T-cell (primary cell): ENCODE measurements at places on chromosomes 5 and 9. TPM values are rescaled to one million over a fixed set of nuclear protein-coding genes. Genes with fewer than 3 reads are reported as not detected.

Gene GPR150
- total RNA-seq: 2.1 TPM

Gene CENPK
- total RNA-seq: 50.5 TPM

DNA sequence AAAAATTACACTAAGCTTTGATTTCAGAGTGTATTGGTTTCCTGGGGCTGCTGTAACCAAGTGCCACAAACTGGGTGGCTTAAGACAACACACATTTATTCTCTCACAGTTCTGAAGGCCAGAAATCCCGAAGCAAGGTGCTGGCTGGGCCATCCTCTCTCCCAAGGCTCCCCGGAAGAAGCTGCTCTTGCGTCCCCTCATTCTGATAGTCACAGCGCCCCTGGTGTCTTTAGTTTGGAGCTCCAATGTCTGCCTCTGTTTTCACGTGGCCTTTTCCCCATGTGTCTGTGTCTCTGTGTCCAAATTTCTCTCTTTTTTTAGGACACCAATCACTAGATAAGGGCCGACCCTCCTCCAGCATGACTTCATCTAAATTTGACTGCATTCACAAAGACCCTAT lies 56.7 kb downstream of the ROPN1L start:
- H3K27ac ChIP-seq: no peak overlapping the region
- no peaks in the 10 kb centered on the region for H3K4me1 ChIP-seq
- H3K36me3 ChIP-seq: no peaks in the 10 kb centered on the region
- no peaks in the 10 kb centered on the region for H3K27me3 ChIP-seq
- no peak overlapping the region for H3K4me3 ChIP-seq

- no peak within 1 kb of the TSS for H3K4me3 ChIP-seq
- H3K36me3 ChIP-seq: no peaks in the 10 kb centered on the region
- no peak for DNase-seq
- peaks cover 3% of the 10 kb centered on the region for H3K27me3 ChIP-seq
- H3K4me1 ChIP-seq: peaks cover 43% of the 10 kb centered on the region
These were observed at the start of gene CBY3 for GRCh38 chr5:179680780-179681401. Gene CBY3 (minus strand): TSS chr5:179681034. CDS start chr5:179680918, 116 bp downstream.

Gene PLCXD3
- not detected for total RNA-seq

Gene FOXD4
- total RNA-seq: not detected

DNA sequence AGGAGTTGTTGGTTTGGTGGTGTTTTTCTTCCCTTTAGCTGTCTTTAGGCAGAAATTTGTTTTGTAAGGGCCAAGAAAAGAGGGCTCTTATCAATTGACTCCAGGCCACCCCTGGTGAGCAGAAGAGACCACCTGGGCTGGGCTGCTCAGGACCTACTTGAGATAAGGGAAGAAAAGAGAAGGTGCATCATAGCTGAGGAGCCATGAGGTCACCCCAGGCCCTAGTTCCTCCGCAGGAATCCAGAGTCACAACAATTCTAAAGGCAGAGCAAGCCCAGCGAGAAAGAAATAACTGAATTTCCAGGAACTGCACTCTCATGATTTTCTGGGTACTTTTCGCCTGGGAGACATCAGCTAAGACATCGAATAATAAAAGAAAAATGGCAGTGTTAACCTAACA lies 34.9 kb downstream of the RFK start:
- no peak overlapping the region for H3K27ac ChIP-seq
- H3K36me3 ChIP-seq: no peaks in the 10 kb centered on the region
- H3K4me1 ChIP-seq: no peaks in the 10 kb centered on the region
- H3K4me3 ChIP-seq: no peak overlapping the region
- DNase-seq: no peak

GRCh38 chr5:14097998-14098471 lies 45.1 kb upstream of the TRIO start:
- H3K4me1 ChIP-seq: no peaks in the 10 kb centered on the region
- H3K4me3 ChIP-seq: no peak overlapping the region
- DNase-seq: no peak
- no peaks in the 10 kb centered on the region for H3K27me3 ChIP-seq
- H3K36me3 ChIP-seq: no peaks in the 10 kb centered on the region

DNA sequence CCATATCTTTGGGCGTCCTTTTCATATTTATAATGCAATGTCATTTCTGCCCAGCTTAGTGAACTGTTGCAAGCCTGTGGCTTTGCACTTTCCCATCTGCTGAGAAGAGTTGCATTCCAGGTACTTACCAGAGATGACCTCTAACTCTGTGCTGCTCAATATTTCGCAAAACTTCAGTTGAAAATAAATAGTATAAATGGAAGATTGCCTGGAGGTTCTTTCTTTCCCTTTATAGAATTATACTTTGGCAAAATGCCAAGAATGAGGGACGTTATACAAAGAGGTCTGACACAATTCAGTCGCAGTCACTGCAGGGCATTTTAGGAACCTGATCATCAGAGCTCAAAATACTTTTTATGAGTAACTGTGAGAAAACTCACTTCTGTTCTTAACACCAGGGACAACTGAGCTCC lies 18.9 kb upstream of the VLDLR start:
- no peaks in the 10 kb centered on the region for H3K36me3 ChIP-seq
- H3K4me3 ChIP-seq: no peak overlapping the region
- H3K4me1 ChIP-seq: no peaks in the 10 kb centered on the region

GRCh38 chr5:27026801-27027200 lies 11.6 kb downstream of the CDH9 start:
- no peaks in the 10 kb centered on the region for H3K36me3 ChIP-seq
- no peak overlapping the region for H3K4me3 ChIP-seq
- H3K27me3 ChIP-seq: no peaks in the 10 kb centered on the region
- DNase-seq: no peak

Gene GLRX
- total RNA-seq: 40.2 TPM

Gene PHF24
- not detected for total RNA-seq

Gene CACFD1
- 2.6 TPM for total RNA-seq

Gene HTR1A
- not detected for total RNA-seq

Gene PCDHB5
- total RNA-seq: not detected

GRCh38 chr9:135523521-135524129 lies 2.4 kb downstream of the LCN1 start:
- no peak overlapping the region for H3K27ac ChIP-seq
- DNase-seq: no peak
- no peaks in the 10 kb centered on the region for H3K36me3 ChIP-seq
- H3K4me3 ChIP-seq: no peak overlapping the region
- H3K4me1 ChIP-seq: no peaks in the 10 kb centered on the region
- H3K27me3 ChIP-seq: no peaks in the 10 kb centered on the region

Gene LURAP1L
- not detected for total RNA-seq

Gene GALNT10
- 40.8 TPM for total RNA-seq

DNA sequence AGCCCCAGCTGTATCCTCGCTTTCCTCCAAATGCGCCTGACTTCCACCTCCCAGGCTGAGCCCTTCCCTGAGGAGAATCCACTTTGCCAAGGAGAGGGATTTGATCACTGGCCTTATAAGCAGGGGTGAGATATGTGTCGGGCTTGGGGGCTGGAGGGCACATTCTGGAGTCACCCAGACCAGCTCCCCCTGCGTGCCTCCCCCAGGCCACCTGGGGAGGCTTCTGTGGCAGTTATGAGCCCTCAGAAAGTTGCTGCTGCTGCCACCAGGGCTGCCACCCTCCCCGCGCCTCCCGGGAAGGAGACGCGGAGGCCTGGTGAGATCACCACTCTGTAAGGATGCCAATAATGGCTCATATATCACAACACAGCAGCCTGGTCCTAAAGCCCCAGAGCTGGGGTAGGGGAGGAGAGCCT lies 211.5 kb downstream of the PAPPA start:
- no peaks in the 10 kb centered on the region for H3K36me3 ChIP-seq
- no peak overlapping the region for H3K4me3 ChIP-seq
- DNase-seq: no peak
- no peaks in the 10 kb centered on the region for H3K4me1 ChIP-seq

GRCh38 chr9:11500780-11501179 lies 888.0 kb upstream of the PTPRD start:
- no peak for DNase-seq
- no peaks in the 10 kb centered on the region for H3K36me3 ChIP-seq
- no peaks in the 10 kb centered on the region for H3K27me3 ChIP-seq
- H3K27ac ChIP-seq: no peak overlapping the region
- no peaks in the 10 kb centered on the region for H3K4me1 ChIP-seq

Gene FBXW11
- total RNA-seq: 34.1 TPM

- H3K27ac ChIP-seq: no peak overlapping the region
- H3K4me3 ChIP-seq: no peak overlapping the region
- no peaks in the 10 kb centered on the region for H3K27me3 ChIP-seq
- peaks cover 9% of the 10 kb centered on the region for H3K4me1 ChIP-seq
These were observed 23.7 kb upstream of the UBAP2 start for GRCh38 chr9:34072410-34072809.

GRCh38 chr5:61569353-61569752 lies 237.3 kb downstream of the ZSWIM6 start:
- no peak overlapping the region for H3K4me3 ChIP-seq
- H3K27me3 ChIP-seq: peaks cover 4% of the 10 kb centered on the region
- no peak for DNase-seq
- no peaks in the 10 kb centered on the region for H3K4me1 ChIP-seq
- H3K36me3 ChIP-seq: no peaks in the 10 kb centered on the region
